ENCODE measurements at places on chromosomes 13 and 19.

- DNase-seq: peak; percentile 60
Observed at GRCh38 chr19:39223703-39224279, 19.7 kb upstream of the SYCN start.

DNA sequence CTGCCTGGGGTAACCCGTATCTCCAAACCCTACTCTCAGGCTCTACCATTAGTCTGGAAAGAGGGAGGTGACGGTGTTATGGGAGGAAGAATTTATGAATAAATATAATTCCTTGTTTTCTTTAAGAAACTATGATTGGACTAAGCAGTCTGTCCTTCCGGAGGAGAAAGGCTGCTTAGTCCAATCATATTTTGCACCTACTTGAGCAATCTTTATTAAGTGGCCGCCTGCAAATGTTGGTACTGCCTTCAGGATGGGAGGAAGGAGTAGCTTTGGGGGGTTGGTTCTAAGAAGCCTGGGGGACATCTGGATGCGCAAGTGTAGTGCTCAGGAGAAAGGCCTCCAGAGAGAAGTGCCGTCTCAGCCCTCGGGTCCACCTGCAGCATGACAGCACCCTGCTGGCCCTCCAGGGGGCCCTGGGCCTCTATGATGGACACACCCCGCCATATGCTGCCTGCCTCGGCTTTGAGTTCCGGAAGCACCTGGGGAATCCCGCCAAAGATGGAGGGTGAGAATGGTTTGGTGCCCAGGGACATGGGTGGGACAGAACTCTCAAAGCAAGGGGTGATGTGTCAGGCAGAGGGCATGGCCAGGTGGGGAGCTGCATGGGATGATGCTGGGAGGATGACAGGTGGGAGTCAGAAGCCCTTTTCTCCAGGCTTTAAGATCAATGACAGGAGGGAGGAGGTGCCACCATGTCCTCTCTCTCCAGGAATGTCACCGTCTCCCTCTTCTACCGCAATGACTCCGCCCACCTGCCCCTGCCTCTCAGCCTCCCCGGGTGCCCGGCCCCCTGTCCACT, 4.1 kb downstream of the ACP4 start:
- no peak for DNase-seq

DNA sequence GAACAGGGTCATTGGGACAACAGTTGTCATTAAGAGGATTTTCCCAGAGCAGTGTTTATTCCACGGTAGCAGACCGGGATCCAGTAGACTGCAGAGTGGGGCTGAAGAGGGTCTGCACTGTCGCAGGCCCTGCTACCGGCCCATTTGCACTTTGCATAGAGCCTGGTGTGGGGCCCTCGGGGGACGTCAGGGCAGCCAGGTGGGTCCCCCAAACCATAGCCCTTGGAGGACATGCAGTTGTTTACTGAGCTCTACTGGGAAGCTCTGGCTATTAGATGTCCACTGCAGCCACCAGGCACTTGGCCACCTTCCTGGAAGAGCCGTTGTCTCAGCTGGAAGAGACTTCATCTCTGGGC, 45.8 kb downstream of the SLC7A9 start:
- no peak for DNase-seq

DNA sequence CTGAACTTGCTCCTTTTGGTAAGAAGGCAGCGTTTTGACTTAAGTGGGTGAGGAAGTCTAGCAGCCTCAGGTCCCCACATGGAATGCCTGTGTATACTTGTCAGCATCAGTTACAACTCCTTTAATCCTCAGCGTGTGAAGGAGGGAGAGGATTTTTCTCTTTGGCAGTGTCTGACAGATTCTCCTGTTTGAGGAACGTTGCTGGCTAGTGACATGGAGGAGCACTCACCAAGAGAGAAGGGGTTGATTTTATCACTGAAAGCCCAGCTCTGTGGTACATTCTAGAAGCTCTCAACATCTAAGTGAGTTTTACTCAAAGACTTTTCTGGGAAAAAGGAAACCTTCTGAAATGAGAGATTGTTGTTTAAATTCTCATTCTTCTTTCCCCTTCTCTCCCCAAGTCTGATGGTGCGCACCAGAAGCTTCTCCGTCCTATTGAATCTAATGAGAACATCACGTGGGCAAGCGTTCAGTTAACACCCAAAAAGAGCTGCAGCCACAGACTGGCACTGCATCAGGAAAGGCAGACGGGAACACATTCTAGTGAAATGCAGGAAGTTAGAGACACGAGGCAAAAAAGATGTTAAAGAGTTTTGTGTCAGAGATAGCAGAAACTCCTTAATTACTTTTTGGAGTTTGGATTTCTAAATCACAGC, 58.2 kb downstream of the GJA3 start:
- DNase-seq: no peak

GRCh38 chr13:82257790-82258507, 1624.3 kb downstream of the SLITRK1 start:
- no peak for DNase-seq

DNA sequence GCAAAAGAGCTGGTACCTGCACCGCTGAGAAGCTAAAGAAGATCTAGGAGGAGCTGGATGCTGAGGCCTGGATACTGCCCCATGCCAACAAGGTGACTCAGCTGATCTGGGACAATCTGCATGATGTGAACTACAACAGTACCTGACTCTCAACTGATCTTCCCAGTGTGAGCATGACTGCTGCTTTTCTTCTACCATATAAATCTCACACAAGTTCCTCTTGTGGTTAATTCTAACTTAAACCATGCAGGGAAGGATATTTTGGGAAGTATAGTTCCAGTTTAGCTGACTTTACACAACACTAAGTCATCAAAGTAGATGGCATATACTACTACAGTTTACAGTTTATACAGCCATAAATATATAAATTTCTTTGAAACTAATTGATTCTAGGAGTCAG, 91.9 kb downstream of the SLAIN1 start:
- DNase-seq: no peak

- DNase-seq: no peak
Observed at GRCh38 chr13:100392709-100393630, 195.6 kb downstream of the GGACT start.

- no peak for DNase-seq
Observed at GRCh38 chr19:42568006-42568405, 26.7 kb downstream of the CEACAM8 start.

- DNase-seq: no peak
Observed at GRCh38 chr13:63851526-63851925, 2435.9 kb upstream of the PCDH20 start.

DNA sequence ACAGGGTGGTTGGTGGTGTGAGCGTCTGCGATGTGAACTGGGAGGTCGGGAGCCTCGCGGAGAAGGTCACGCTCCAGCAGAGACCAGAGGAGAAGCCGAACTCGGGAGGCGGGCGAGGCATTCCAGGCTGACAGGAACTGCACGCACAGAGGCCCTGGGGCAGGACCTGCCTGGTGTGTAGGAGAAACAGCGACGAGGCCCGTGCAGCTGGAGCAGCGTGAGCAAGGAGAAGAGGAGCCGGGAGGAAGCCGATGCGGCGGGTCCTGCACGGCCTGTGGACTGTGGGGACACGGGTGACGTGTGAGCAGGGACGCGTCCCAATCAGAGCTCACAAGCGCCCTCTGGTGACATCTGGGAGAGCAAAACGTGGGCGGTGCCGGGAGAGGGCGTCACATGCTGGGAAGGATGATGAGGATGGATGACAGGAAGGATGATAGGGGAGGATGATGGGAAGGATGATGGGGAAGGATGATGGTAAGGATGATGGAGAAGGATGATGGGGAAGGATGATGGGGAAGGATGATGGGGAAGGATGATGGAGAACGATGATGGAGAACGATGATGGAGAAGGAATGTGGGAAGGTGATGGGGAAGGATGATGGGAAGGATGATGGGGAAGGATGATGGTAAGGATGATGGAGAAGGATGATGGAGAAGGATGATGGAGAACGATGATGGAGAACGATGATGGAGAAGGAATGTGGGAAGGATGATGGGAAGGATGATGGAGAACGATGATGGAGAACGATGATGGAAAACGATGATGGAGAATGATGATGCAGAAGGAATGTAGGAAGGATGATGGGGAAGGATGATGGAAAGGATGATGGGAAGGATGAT, 16.1 kb upstream of the MADCAM1 start:
- peak; percentile 68 for DNase-seq

GRCh38 chr19:38443458-38443999, 10.0 kb downstream of the RYR1 start:
- no peak for DNase-seq

DNA sequence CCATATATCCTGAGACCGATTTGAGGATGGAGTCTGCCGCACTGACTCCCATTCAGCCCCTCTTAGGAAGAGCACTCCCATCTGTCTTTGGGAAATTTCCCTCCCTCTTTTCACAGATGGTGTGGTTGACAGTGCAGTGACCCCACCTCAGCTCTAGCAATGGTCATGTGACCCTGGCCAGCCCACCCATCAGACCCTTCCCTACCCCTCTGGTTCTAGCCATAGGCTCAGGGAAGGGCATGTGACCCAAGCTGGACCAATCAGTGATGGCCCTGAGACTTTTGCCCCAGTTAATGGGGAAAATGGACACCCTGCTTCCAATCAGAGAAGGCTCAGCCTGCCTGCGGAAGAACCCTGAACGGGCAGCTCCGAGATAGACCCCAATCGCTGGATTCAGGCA, 26.3 kb downstream of the IL12RB1 start:
- no peak for DNase-seq

- DNase-seq: no peak
Observed at GRCh38 chr13:94233837-94234236, 245.6 kb downstream of the DCT start.

DNA sequence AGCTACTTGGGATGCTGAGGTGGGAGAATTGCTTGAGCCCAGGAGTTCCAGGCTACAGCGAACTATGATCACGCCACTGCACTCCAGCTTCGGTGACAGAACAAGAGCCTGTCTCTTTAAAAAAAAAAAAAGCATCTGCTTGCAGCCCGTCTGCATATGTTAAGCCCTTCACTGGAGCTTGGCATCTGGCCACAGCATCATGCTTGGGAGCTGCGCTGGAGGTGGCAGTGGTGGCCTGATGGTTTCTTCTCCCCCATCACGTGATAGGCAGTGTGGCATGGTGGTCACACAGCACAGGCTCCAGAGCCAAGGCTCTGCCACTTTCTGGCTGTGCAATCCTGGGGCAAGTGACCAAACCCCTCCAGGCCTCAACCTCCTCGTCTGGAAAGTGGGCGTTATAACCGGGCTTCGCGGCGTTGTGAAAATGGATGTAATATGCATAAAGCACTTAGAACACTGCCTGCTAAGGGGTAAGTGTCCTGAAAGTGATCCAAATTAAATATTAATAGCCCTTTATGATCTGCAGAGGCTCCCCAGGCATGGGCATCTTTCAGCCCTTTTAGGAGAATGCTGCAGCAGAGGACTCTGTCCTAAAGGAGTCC, 24.4 kb downstream of the MARK4 start:
- no peak for DNase-seq

DNA sequence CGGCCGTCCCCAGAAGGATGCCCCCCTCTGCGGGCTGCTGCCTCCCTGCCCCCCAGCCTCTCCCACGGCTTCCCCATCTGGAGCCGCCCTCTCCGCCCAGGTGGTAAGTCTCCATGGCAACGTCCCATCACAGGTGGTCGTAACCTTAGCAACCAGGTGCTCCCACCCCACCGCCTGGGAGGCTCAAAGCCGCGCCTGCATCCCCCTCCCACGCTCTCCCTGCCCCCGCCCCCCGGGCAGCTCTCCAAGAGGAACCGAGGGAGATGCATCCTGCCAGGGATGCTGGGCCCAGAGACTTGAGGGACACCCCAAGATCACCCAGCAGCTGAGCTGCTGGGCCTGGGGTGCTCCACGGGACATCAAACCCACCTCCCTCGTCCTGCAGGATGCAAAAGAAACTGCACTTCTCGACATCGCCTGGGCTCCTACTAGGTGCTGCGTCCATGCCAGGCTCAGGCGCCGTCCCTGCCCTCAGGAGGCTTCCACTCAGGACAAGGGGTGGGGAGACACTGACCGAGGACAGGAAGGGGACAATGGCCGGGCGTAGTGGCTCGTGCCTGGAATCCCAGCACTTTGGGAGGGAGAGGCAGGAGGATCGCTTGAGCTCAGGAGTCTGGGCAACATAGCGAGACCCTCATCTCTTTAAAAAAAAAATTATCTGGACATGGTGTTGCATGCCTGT, 5.0 kb upstream of the LINGO3 start:
- no peak for DNase-seq

GRCh38 chr13:76349700-76350099, 536.5 kb downstream of the KCTD12 start:
- no peak for DNase-seq

- no peak for DNase-seq
Observed at GRCh38 chr13:29754473-29754806, 96.0 kb downstream of the UBL3 start.

DNA sequence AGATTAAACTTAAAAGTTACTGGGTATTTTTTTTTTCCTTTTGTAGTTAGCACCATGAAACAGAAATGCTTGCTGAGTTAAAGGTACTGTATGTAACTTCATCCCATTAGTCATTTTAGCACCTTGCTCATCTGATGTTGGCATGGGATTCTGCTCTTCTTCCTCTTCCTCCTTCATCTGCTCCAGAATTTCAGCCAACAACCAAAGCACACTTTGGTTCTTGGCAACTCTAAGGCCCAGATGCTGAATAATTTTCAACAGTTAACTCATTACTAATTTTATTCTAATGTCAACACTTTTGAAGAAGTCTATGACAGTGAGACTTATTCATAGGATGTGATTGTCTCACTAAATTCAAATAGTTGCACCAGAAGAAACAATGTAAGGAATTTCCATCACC, 359.2 kb downstream of the KCTD12 start:
- no peak for DNase-seq

- DNase-seq: no peak
Observed at GRCh38 chr13:58165617-58166016, 534.1 kb downstream of the PCDH17 start.

DNA sequence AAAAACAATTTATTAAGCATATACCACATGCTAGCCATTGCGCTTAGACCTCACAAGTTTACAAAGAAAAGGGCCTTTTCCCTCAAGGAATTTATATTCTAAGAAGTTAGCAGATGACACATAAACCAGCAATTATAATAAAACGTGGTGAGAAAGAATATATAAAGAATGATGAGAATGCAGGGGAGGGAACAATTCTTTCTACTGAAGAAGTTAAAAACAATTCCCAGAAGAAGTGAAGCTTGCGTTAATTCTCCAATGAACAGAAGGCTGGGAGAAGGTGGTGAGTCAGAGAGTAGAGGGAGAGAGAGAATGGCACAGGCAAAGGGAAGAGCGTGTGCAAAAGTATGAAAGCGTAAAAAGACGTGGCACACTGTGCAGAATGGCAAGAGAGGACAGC, 69.5 kb upstream of the ZDHHC20 start:
- DNase-seq: no peak

GRCh38 chr19:55640577-55641425, at the start of gene ZNF580:
Gene ZNF580, plus strand, starts transcription at chr19:55641002. Its CDS starts 1,507 bp downstream, at chr19:55642509.
- DNase-seq: peak; percentile 59

GRCh38 chr13:33092073-33092987, 76.1 kb downstream of the KL start:
- no peak for DNase-seq

GRCh38 chr13:114053026-114053425, 79.2 kb upstream of the C13orf46 start:
- DNase-seq: no peak

GRCh38 chr13:98476538-98476966, 100.4 kb downstream of the STK24 start:
- no peak for DNase-seq

GRCh38 chr19:54790711-54791110, 12.7 kb upstream of the KIR2DL4 start:
- DNase-seq: no peak

Measured in left kidney (tissue), 8 donors.